ENCODE measurements at places on chromosomes 1 and 21. TPM values are rescaled to one million over a fixed set of nuclear protein-coding genes. Genes with fewer than 3 reads are reported as not detected.

- DNase-seq = no peak
Measured at GRCh38 chr21:38156200-38156599, 100.6 kb upstream of the KCNJ15 start.

- DNase-seq = no peak
Measured at GRCh38 chr21:37413553-37414291, 47.1 kb downstream of the DYRK1A start.

DNA sequence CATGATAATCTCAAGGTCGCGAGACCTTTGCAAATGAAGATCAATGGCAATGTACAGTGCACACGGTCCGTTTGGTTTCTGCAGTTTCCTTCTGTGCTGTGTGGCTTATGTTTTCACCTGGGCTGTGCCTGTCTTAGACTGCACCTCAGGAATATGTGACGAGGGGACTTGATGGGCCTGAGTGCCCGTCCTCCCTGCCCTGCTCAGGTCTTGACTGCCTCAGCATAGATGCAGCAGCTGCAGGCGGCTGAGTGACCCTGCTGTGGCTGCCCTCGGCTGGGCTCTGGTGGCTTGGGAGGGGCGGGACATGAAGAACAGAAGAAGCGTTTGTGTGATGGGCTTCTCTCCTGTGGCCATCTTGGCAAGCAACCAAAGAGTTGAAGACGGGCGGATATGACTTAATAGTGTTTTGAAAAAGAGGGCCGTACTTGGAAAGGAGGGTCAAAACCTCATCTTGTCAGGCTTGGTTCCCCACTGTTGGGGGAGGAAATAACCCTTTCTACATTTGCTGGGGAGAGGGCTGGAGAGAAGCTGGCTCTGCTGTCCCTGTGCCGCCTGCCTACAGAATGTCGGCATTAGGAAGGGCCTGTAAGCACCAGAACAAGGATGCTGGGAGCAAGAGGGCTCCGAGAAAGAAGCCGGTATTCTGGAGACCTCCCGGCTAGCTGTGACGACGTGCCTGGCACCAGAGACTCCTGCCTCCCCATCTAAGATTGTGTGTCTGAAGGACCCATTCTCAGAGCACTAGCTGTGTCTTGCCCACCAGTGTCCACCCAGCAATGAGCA is 7.1 kb downstream of the MYBPHL start:
- peak; percentile 80 for DNase-seq

NIPAL3 gene
- total RNA-seq = 45.0 TPM

Measured in M059J (cell line).